Activated CD4-positive, alpha-beta T cell treated with anti-CD3 and anti-CD28 coated beads, Interleukin-2, amount 10 ng/mL, durations not matched to agents 7 days and 5 days (primary cell): ENCODE measurements at places on chromosomes 11 and 22.

DNA sequence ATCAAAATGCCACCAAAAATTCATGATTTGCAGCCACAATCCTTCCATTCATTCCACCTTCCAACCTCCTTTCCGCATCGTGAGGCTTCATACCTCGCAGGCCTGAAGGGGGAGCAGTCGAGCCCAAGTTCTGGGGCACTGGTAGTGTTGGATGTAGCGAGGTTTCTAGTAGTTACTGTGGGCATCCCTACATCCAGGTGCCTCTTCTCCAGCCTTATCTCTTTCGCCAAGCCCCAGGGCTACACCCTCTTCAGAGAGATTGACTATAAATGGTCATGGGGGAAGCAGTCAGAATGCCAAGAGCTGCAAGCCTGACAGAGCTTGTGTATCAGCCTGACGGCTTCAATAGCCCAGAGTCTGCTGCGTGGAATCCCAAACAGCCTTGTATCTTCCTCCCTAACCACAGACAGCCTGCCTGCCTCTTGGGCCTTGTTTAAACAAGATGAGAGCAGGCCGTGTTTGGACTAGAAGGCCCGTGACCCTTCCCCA lies 28.9 kb downstream of the CLMP start:
- peak; percentile 31 for DNase-seq

DNA sequence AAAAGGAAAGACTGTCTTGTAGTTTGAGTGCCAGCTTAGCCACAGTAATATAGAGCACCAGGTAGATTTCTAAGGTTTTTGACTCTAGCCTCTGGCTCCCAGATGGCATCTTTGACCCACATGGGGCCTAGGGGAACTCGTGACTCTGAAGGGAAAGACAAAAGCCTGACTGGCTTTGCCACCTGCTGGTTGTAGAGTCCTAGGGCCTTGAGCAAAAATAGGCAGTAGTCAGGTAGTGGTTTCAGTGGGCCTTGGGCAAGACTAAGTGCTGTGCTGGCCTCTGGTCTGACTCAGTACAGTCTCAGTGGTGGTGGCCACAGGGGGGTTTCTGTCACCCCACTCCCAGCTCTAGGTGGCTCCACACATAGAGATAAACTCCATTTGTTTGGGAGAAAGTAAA lies 349.4 kb downstream of the FAM181B start:
- DNase-seq = no peak

- DNase-seq = no peak
Observed at GRCh38 chr11:110795112-110795624, 82.9 kb upstream of the ARHGAP20 start.

DNA sequence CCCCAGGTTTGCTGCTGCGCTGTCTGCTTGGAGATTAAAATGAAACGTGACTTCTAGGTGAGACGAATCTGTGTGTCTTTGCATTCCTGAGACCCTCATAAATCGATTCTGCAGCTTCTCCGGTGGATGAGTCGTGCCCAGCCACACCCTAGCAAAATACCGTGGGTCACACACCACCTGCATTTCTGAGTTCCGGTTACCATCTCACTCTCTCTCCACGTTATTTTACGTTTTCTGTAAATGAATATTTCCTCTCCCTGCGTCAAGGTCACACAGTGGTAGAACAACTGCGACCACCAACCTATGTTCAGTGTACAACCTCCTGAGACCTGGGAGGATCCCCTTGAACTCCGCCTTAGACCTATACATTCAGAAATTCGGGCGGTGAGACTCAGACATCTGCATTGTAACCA lies 1.1 kb downstream of the YWHAH start:
- DNase-seq = no peak

DNA sequence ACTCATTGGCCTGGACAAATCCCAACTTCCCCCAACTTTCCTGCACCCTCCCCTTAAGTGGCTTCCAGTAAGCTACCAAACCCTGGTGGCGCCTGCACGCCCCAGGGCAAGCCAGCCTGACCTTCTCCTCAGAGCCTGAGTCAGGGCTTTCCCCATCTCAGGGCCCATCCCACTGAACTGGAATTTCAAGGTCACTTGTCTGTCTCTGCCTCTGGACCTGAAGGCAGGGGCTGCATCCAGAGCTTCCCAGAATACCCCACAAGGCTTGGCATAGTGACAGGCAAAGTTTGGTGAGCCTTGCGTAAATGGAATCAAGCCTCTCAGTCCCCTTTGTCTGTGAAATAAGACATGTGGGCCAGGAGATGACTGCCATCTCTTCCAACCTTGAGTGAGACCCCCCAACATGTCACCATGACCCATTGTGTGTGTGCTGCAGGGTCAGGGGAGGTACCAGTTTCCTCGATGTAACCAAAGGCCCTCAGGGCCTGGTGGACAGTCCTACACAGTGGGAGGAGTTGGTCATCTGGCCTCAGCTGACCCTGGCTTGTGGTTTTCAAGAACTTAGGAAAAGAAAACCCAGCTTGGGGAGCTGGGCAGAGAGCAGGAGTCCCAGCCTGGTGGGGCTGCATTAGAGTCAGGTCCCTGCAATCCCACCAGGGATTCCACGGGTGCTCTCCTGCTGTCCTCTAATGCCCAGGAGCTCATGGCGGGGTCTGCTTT lies 8.9 kb downstream of the ALX4 start:
- no peak for DNase-seq

GRCh38 chr11:1179641-1180040 lies 21.9 kb downstream of the MUC5AC start:
- no peak for DNase-seq

GRCh38 chr11:31995525-31996094 lies 95.3 kb upstream of the RCN1 start:
- peak; percentile 43 for DNase-seq

DNA sequence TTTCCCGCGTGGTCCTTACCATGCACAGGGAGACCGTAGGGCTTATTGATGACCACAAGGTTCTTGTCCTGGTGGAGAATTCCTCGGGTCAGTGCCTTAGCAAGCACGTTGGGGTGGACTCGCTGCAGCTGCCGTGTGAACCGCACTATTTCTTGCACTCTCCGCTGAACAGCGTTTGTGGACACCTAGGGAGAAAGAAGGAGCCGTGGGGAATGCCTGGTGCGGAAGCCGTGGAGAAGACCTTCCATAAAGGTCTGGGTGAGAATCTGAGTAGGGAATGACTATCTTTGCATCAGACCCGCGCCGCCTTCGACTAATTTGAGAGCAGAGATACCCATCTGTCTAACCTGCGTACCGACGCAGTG lies 597 bp downstream of the RPUSD4 start:
- DNase-seq = no peak

DNA sequence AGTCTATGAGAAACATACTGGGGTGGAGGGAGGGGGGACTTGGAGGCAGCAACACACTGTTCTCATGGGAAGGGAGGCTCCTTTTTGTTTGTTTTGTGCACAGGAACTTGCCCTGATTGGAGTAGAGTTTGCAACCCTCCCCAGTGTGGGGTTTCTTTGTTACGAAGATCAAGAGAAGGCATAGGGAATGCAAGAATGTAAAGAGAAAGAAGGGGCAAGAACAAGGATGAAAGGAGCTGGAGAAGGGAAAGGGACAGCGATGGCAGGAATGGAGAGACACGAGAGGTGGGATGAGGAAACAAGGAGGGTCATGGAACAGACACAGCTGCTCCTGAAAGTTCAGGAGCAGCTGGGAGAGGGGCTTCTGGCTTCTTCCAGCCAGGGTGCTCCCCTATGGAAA lies 611.7 kb downstream of the NTM start:
- DNase-seq = no peak

DNA sequence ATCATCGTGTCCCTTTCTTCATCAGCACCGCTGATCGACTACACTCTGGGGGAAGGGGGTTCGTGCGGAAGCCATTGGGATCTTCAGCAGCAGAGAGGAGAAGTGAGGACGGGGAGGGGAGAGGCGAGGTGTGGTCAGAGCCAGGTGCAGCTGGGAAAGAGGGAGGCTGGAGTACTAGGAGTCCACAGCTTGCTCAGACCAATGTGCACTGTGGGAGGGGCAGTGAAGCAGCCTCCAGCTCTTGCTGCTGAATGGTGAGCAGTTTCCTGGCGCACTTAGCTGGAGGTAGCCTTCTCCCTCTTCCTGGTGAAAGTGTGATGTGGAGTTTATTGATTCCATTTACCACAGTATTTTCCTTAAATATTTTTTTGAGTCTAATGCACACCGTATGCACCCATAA lies 99.0 kb upstream of the NECTIN1 start:
- no peak for DNase-seq

- no peak for DNase-seq
Observed at GRCh38 chr11:83847467-83848034, 561.4 kb upstream of the CCDC90B start.

- DNase-seq = no peak
Observed at GRCh38 chr11:67510023-67510345, 2.0 kb upstream of the CDK2AP2 start.

- DNase-seq = no peak
Observed at GRCh38 chr22:39226353-39226752, 18.4 kb downstream of the PDGFB start.

GRCh38 chr11:100805506-100806199 lies 118.6 kb downstream of the ARHGAP42 start:
- no peak for DNase-seq

- no peak for DNase-seq
Observed at GRCh38 chr11:79508461-79508860, 67.6 kb upstream of the TENM4 start.

GRCh38 chr11:47499161-47499560 lies 50.2 kb upstream of the RAPSN start:
- no peak for DNase-seq

GRCh38 chr11:86476109-86476861 lies 101.6 kb downstream of the CCDC81 start:
- DNase-seq = no peak
